ENCODE measurements at places on chromosomes 7 and 10. TPM values are rescaled to one million over a fixed set of nuclear protein-coding genes. Genes with fewer than 3 reads are reported as not detected.

SPAG6 gene
- total RNA-seq, result not detected

ANKRD30A gene
- total RNA-seq, result not detected

OPN1SW gene
- total RNA-seq, result not detected

AQP1 gene
- not detected for total RNA-seq

ZEB1 gene
- total RNA-seq, result 20.6 TPM

DOCK1 gene
- 40.0 TPM for total RNA-seq

SPDYE9 gene
- total RNA-seq, result not detected

EPHB6 gene
- 1.4 TPM for total RNA-seq

OR9A2 gene
- total RNA-seq, result not detected

GRM3 gene
- not detected for total RNA-seq

RARRES2 gene
- total RNA-seq, result not detected

NOLC1 gene
- total RNA-seq, result 168 TPM

ANLN gene
- 64.3 TPM for total RNA-seq

ANKRD16 gene
- total RNA-seq, result 9.9 TPM

RPEL1 gene
- not detected for total RNA-seq

GPER1 gene
- 0.28 TPM for total RNA-seq

SPDYE2 gene
- 0.22 TPM for total RNA-seq

TAS2R41 gene
- total RNA-seq, result not detected

DLX5 gene
- not detected for total RNA-seq

XRCC2 gene
- total RNA-seq, result 5.2 TPM

GJD4 gene
- not detected for total RNA-seq

VENTX gene
- not detected for total RNA-seq

VWC2 gene
- not detected for total RNA-seq

EPDR1 gene
- not detected for total RNA-seq

UTF1 gene
- not detected for total RNA-seq

EBLN1 gene
- total RNA-seq, result not detected

HOXA5 gene
- 7.4 TPM for total RNA-seq

PON3 gene
- not detected for total RNA-seq

SH2D4B gene
- total RNA-seq, result not detected

NME8 gene
- 1.5 TPM for total RNA-seq

IDI2 gene
- total RNA-seq, result not detected

DLX6 gene
- not detected for total RNA-seq

OR6V1 gene
- total RNA-seq, result not detected
